Epithelial cell of alveolus of lung (primary cell): ENCODE measurements at places on chromosomes 5 and 9. TPM values are rescaled to one million over a fixed set of nuclear protein-coding genes. Genes with fewer than 3 reads are reported as not detected.

HACD4 gene
- total RNA-seq, result 3.7 and 5.3 TPM in 2 replicates

PCDHB2 gene
- under 0.01 and 1.2 TPM in 2 replicates for total RNA-seq

FGF10 gene
- total RNA-seq, result 0.13 and 40.6 TPM in 2 replicates

CD72 gene
- total RNA-seq, result 0.39 and 1.1 TPM in 2 replicates

PCDHGB6 gene
- total RNA-seq, result 1.2 and 5.7 TPM in 2 replicates

PCDHGB1 gene
- total RNA-seq, result 0.39 and 2.2 TPM in 2 replicates

ROR2 gene
- total RNA-seq, result 16.3 and 79.0 TPM in 2 replicates

C5orf58 gene
- 1.4 TPM in 1 of 2 replicates, not detected in the other for total RNA-seq

CCDC187 gene
- total RNA-seq, result not detected in 2 replicates

IL5 gene
- not detected in 2 replicates for total RNA-seq

CANX gene
- total RNA-seq, result 313 and 435 TPM in 2 replicates

IZUMO3 gene
- total RNA-seq, result not detected in 2 replicates

PCDHB16 gene
- total RNA-seq, result 0.08 and 0.13 TPM in 2 replicates

TLE1 gene
- total RNA-seq, result 28.3 and 41.4 TPM in 2 replicates

GPX3 gene
- 5.7 and 35.0 TPM in 2 replicates for total RNA-seq

F2R gene
- 111 and 137 TPM in 2 replicates for total RNA-seq

ST8SIA4 gene
- 3.1 and 4.1 TPM in 2 replicates for total RNA-seq

SPINK9 gene
- not detected in 2 replicates for total RNA-seq

CDO1 gene
- 7.1 and 13.0 TPM in 2 replicates for total RNA-seq

CHSY3 gene
- 1.7 and 3.7 TPM in 2 replicates for total RNA-seq

SPINK1 gene
- 0.26 TPM in 1 of 2 replicates, not detected in the other for total RNA-seq

C9orf43 gene
- total RNA-seq, result 0.52 TPM in 1 of 2 replicates, not detected in the other

CDC37L1 gene
- 11.0 and 14.7 TPM in 2 replicates for total RNA-seq

TEX10 gene
- total RNA-seq, result 18.8 and 27.4 TPM in 2 replicates

MCC gene
- total RNA-seq, result 19.3 and 38.4 TPM in 2 replicates

F2RL2 gene
- 0.56 and 4.5 TPM in 2 replicates for total RNA-seq

KIF12 gene
- total RNA-seq, result under 0.01 TPM in 1 of 2 replicates, not detected in the other

LRRC19 gene
- total RNA-seq, result not detected in 2 replicates

PDLIM4 gene
- 51.2 and 141 TPM in 2 replicates for total RNA-seq

AMBP gene
- total RNA-seq, result not detected in 2 replicates

GEMIN5 gene
- 14.3 and 14.6 TPM in 2 replicates for total RNA-seq

PDE8B gene
- 0.13 and 1.2 TPM in 2 replicates for total RNA-seq

SLC35A4 gene
- 39.0 and 45.8 TPM in 2 replicates for total RNA-seq

LHX3 gene
- not detected in 2 replicates for total RNA-seq

SLC36A3 gene
- total RNA-seq, result not detected in 2 replicates

AIF1L gene
- 0.08 and 0.13 TPM in 2 replicates for total RNA-seq

HAPLN1 gene
- total RNA-seq, result 0.16 and 9.4 TPM in 2 replicates

SPINK13 gene
- not detected in 2 replicates for total RNA-seq

ASPN gene
- total RNA-seq, result not detected in 2 replicates

GRM6 gene
- total RNA-seq, result not detected in 2 replicates
